ENCODE measurements at places on chromosomes 7 and 10.
A peak's percentile ranks its signal among the peaks of the same experiment; 100 is the strongest.

- peak; percentile 55 for DNase-seq
Measured at GRCh38 chr10:87659571-87660483, at the start of gene PAPSS2. PAPSS2 (plus strand) TSS chr10:87659878; CDS start chr10:87659982, 104 bp downstream.

GRCh38 chr7:125668321-125668993 is 738.8 kb upstream of the POT1 start:
- no peak for DNase-seq

GRCh38 chr10:100713049-100713858 is 32.1 kb upstream of the PAX2 start:
- DNase-seq = no peak

GRCh38 chr10:11603741-11604140 is 7.7 kb downstream of the USP6NL start:
- no peak for DNase-seq

DNA sequence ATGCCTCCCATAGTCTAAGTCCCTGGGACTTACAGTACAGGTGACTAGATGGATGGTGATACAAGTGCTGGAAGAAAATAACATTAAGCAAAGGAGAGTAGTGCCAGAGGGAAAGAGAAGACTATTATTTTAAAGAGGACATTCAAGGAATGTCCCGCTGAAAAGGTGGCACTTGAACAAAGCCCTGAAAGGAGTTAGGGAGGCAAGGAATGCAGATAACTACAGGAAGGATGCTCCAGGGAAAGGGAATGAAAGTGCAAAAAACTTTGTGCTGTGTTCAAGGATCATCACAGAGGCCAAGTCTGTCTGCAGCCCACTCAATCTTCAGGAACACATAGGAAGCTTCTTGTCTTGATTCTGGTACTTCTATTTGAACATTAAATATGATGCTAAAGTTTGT is 14.9 kb downstream of the ANKMY2 start:
- DNase-seq = no peak

DNA sequence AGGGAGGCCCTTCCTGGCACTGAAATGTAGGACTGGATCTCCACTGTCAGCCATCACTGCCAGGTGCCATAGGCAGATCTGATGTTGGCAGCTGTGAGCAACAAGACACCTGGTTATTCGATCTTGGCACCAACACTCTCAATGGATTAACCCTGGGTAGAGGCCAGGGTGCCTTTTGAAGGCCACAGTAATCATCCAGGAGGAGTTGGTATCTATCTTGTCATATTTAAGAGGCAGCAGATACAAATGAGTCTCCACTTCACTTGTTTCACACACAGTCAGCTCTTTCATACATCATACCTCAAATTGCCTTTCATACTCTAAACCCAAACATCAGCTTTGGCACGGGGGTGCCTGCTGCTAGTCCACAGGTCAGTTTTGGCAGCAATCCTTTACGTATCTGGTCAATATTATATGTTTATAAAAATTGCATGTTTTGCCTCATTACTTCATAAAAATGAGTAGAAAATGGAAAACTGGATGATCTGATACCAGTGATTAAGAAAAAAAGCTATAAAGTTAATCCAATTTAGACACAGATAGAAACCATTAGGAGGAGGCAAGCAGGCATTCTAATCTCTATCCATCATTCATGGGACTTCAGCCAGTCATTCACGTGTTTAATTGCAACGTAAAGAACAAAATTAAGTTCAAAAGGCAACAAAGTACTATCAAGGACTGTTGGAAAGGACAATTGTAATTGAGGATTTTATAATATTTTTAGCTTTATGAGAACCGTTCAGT is 12.7 kb upstream of the CACUL1 start:
- no peak for DNase-seq

DNA sequence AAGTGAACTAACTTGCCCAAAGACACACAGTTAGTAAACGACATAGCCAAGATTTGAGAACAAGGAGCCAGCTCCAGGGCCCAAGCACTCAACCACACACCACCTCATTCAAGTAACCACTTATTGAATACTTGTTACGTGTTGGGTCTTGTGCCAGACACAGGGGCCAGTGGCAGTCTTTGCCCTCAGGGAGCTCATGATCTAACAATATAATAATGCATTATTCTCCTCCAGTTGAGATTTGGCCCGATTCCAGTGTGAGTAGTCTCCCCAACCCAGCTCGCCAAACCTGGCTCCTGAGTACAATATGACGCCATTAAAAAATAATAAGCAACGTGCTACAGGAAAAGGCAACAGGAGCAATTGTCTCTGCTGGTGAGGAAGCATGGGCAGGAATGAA is 14.4 kb upstream of the STK17A start:
- no peak for DNase-seq

DNA sequence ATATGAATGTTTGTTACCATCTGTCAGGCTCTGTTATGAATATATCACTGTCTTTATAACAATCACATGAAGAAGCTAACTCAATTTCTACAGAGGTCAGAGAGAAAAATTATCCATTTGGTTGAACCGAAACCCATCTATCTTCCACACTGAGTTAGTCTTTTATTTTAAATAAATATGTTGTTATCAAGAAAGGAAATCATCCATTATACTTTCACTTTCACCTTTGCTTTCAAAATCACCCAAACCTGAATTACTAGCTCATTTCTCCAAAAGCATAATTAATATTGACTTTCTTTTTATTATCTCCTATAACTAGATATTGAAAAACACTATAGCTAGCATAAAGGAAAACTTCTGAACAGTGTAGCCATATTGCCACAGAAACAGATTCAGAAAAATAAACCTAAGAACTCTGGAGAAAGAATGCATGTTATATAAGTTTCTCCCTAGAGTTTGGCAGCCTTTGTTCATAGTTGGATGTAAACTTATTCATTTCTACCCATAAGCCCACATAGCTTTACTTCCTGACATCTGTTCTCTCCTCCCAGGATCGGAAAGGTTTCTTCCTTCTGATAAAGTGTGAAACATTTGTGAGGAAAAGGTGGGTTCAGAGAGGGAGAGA is 66.0 kb downstream of the NPSR1 start:
- no peak for DNase-seq

DNA sequence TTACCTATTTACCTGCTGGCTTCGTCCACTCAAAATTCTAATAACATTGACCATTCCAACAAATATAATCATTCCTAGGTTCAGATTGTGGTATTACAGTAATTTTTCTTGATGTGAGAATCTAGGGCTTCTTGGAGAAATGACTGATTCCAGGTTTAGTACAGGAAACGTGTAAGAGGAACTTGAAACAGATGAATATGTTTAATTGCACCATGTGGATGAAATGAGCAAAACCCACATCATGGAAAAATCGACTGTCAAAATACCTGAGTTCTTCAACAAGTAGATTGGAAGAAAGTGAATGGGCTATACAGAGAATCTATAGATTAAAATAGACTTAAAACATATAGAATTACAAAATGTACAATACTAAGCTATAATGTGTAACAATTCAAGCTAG is 24.9 kb upstream of the OR9A4 start:
- no peak for DNase-seq

- no peak for DNase-seq
Measured at GRCh38 chr10:49299816-49300139, 808 bp downstream of the C10orf71 start.

- DNase-seq = no peak
Measured at GRCh38 chr7:16504019-16504418, 22.6 kb upstream of the LRRC72 start.

- DNase-seq = no peak
Measured at GRCh38 chr10:33917069-33917780, 582.8 kb upstream of the NRP1 start.

- no peak for DNase-seq
Measured at GRCh38 chr7:150406567-150407421, 27.7 kb downstream of the ZNF775 start.

DNA sequence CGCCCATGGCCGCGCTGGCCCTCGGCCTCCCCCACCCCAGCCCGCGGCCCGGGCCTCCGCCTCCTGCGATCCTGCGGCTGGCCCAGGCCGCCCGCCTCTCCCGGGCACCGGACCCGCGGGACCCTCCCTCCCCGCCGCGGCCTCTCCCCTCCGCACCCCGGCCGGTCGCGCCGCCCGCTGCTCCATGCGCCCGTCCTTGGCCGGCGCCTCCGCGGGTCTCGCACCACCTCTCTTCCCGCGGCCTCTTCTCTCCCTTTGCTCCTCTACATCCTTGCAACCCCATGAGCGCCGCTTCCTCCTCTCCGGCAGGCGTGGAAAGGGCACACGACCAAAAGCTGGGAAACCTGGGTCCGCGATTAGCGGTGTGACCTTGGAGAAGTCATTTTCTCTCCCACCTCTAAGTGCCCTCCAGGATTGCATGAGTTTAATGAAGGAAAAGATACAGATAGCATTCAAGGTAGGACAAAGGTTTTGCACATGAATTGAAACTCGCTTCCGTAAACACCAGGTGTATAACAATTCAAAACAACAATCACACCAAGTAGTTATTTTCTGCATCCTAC is 448 bp upstream of the SRPK2 start:
- DNase-seq = peak; percentile 52

DNA sequence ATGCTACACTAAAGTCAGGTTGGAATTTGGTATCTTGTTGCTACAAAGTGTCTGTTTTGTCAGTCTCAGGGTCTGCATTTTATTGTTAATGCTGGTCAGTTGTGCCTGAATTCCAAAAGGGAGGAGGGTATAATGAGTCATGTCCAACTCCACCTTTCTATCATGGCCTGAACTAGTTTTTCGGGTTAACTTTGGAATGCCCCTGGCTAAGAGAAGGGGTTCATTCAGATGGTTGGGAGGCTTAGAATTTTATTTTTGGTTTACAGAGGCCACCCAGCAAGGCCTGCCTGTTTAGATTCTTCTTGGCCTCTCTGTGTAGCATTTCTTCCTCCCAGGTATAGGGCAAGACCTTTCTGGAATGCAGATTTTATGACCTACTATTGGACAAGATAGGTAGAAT is 93.2 kb downstream of the SKIDA1 start:
- DNase-seq = no peak

DNA sequence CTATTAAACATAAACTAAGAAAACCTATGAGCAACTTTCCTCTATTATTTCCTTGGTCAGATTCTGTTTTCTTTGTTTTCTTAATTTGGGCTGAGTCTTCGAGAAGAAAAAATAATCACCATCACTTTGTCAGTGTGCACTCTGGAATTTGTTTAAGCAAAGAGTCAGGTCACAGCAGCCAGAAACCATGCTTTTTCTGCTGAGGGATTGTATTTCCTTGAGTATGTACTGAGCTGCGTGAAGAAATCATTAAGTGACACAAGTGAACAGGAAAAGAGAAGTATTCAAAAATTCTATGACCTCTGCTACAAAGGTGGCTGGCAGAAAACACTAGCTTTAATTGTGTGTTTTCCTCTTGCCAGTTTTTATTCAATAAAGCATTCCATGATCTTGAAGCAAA is 249.6 kb downstream of the VTI1A start:
- no peak for DNase-seq

- no peak for DNase-seq
Measured at GRCh38 chr7:130758429-130759056, 24.5 kb upstream of the KLF14 start.

GRCh38 chr10:109978481-109978880 is 29.3 kb upstream of the ADD3 start:
- peak; percentile 65 for DNase-seq

DNA sequence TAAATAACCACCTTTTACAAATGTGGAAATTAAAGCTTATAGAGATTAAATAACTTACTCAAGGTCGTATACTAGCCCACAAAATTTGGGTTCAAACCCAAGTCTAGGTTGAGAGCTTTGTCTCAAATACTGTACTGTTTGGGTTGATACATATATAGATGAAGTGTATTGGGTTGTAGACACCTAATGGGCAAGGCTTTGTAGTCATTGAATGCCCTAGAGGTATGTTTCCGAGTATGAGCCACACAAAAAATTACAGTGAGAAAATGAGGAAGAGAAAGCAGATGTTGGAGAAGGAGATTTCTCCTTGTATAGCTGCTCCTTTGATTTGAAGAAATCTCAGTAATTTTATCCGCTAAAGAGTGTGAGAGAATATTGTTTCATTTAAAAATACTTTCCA is 60.6 kb downstream of the C1GALT1 start:
- DNase-seq = no peak

- no peak for DNase-seq
Measured at GRCh38 chr10:22834471-22834870, 93.4 kb upstream of the ARMC3 start.

DNA sequence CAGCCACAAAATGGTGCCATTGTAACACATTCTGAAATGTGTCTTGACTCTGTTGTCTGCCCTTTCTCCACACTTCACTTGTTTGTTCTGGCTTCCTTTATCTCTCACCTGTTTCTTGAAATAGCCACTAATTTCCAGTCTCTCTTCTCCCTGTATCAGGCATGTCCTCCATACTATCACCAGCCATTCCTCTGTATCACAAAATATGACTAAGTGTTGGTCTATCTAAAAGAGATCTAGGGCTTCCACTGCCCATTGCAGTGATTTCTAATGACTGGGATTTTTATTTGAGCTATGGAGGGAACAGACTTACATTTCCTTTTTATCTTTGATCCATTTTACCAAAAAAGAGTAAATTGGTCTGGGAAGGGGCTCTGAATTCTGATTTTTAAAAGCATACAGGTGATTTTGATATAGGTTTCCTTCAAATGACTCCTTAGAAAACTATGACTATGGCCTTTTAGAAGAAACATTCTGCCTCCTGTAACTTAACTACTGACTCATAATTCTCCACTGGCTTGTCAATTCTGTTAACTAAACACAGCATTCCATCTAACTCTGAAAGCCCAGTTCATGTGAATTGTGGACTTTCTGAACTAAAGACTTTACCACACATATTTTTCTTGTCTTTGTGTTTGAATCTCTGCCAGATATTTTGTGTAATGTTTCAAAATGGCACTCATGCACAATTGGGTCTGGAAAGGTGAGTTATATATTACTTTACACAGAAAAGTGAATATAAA is 1121.4 kb downstream of the XPNPEP1 start:
- DNase-seq = no peak

GRCh38 chr10:114825513-114826253 is 4.1 kb downstream of the FHIP2A start:
- no peak for DNase-seq

DNA sequence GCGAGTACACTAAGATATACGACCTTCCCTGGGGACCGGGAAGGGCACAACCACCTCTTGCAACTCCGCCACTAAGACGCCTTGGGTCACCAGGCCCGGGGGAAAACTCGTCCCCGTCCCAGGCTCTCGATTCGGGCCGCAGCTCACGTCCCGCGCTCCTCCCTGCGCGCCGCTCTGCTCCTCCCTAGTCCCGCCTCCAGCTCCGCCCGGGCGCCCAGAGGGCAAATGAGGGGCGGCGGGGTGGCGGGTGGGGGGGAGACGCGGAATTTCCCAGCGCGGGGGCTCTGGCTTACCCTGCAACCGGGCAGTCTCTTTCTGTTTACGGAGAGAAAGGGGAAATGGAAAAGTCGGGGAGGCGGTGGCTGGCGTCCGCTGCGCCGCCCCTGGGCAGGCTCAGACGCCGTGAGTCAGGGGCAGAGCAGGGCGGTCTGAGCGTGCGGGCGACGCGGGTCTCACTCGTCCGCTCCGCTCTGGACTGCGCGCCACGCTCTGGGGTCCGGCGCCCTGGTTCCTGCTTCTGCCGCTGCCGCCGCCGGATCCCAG is at the start of gene MAP3K8:
Gene MAP3K8 (plus strand): TSS at position 455 of the 543 bp plus-strand sequence. CDS start 4,755 bp downstream, outside the sequence.
- peak; percentile 78 for DNase-seq

- DNase-seq = no peak
Measured at GRCh38 chr7:18313965-18314364, 181.6 kb upstream of the HDAC9 start.

GRCh38 chr10:43734716-43735115 is 86.0 kb upstream of the ZNF32 start:
- DNase-seq = no peak

- no peak for DNase-seq
Measured at GRCh38 chr10:974785-975074, 13.5 kb upstream of the GTPBP4 start.

GRCh38 chr10:112526139-112526538 is 79.1 kb downstream of the VTI1A start:
- DNase-seq = no peak

All from endothelial cell (in vitro differentiated cells).